Endothelial cell of umbilical vein (primary cell): ENCODE measurements at places on chromosomes 2 and 18. TPM values are rescaled to one million over a fixed set of nuclear protein-coding genes. Genes with fewer than 3 reads are reported as not detected.

IL37 gene
- total RNA-seq = not detected in 2 replicates

DNA sequence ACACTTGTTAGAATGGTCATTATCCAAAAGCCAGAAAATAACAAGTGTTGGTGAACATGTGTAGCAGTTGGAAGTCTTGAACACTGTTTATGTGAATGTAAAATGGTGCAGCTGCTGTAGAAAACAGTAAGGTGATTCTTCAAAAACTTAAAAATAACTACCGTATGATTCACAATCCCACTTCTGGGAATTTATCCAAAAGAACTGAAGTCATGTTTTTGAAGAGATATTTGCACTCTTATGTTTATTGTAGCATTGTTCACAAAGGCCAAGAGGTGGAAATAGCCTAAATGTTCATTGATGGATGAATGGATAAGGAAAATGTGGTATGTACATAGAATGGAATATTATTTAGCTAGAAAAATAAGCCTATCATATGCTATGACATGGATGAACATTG, 6.3 kb upstream of the SPP2 start:
- H3K4me1 ChIP-seq = peaks cover 9% of the 10 kb centered on the region
- H3K4me3 ChIP-seq = no peak overlapping the region
- no peaks in the 10 kb centered on the region for H3K27me3 ChIP-seq

GRCh38 chr2:69456950-69457445, 19.8 kb upstream of the NFU1 start:
- H3K27ac ChIP-seq = no peak overlapping the region
- H3K4me3 ChIP-seq = no peak overlapping the region
- no peaks in the 10 kb centered on the region for H3K27me3 ChIP-seq
- no peak for DNase-seq
- H3K36me3 ChIP-seq = no peaks in the 10 kb centered on the region

DNA sequence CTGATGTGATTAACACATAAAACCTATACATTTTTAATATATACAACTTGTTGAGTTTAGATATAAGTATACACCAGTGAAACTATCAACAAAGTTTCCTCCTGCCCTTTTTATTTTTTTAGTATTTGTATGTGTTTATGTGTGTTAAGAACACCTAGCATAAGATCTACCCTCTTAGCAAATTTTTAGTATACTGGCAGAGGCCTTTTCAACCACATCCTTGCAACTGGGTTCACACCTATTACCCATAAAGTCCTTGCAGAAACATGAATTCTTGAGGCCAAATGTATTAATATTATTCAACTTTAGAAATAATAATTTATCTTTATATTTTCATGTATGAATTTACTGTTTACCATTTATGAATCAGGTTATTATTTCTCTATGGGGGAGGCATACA, 119.7 kb upstream of the CRIM1 start:
- H3K27me3 ChIP-seq = no peaks in the 10 kb centered on the region
- H3K4me1 ChIP-seq = no peaks in the 10 kb centered on the region
- no peak for DNase-seq

GRCh38 chr2:188327518-188328213, 36.0 kb downstream of the GULP1 start:
- peaks cover 17% of the 10 kb centered on the region for H3K4me1 ChIP-seq
- H3K27me3 ChIP-seq = no peaks in the 10 kb centered on the region
